ENCODE measurements at places on chromosomes 12 and 14. TPM values are rescaled to one million over a fixed set of nuclear protein-coding genes. Genes with fewer than 3 reads are reported as not detected.

DNA sequence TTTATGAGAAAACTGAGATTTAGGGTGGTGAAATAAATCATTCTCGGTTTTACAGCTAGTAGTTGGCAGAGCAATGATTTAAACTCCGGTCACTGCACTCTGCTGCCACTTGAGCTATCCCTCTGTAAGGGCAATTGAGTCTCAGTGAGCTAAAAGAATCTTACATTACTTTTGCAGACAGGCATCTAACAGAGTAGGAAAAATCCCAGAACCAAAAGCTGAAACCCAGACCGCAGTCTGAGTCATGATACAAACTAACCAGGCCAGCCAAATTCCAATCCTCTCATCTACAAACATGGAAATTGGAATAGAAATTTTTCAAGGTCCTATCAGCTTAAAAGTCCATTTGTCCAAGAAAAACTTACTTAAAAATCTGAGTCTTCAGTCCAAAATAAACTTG, 73.7 kb downstream of the ANKS1B start:
- no peak for DNase-seq

- no peak for DNase-seq
Measured at GRCh38 chr14:23348297-23348655, 4.4 kb downstream of the SLC22A17 start.

DNA sequence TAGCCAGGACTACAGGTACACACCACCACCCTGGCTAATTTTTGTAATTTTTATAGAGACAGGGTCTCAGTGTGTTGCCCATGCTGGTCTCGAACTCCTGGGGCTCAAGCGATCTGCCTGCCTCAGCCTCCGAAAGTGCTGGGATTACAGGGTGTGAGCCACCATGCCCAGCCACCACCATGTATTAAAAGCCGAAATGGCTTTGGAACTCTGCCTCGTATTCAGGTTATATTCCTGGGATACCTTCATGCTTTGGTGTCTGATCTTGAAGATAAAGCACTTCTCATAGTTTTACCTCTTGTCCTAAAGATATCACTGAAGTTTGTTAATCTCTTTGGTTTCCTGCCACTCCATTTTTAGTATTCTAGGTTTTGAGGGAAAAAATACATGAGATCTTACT, 47.2 kb downstream of the MYO1H start:
- no peak for DNase-seq

GRCh38 chr14:68714991-68715924, 77.6 kb downstream of the ZFP36L1 start:
- no peak for DNase-seq

- DNase-seq, result no peak
Measured at GRCh38 chr12:130474599-130475269, 137.0 kb downstream of the PIWIL1 start.

GRCh38 chr12:109863847-109864712, 16.3 kb downstream of the GLTP start:
- DNase-seq, result no peak

DNA sequence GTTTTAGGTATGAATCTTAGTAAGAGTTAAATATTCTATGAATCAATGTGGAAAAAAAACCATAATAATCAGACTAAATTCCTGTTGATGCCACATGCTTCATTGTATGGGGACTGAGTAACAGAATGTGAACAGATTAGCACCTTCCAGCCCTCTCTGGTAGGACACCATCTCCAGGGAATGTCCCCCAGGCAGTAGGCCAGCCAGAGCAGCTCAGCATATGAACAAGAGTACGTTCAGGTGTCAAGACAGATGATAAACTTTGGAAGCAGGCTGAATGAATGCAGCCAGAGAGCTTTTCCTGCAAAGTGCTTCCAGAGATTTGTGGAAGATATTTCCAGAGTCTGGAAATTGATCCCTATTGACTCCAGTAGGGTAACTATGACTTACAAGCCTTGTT, 204.4 kb downstream of the RPS29 start:
- DNase-seq, result no peak

GRCh38 chr14:105470350-105471296, 4.0 kb upstream of the CRIP2 start:
- DNase-seq, result no peak

DNA sequence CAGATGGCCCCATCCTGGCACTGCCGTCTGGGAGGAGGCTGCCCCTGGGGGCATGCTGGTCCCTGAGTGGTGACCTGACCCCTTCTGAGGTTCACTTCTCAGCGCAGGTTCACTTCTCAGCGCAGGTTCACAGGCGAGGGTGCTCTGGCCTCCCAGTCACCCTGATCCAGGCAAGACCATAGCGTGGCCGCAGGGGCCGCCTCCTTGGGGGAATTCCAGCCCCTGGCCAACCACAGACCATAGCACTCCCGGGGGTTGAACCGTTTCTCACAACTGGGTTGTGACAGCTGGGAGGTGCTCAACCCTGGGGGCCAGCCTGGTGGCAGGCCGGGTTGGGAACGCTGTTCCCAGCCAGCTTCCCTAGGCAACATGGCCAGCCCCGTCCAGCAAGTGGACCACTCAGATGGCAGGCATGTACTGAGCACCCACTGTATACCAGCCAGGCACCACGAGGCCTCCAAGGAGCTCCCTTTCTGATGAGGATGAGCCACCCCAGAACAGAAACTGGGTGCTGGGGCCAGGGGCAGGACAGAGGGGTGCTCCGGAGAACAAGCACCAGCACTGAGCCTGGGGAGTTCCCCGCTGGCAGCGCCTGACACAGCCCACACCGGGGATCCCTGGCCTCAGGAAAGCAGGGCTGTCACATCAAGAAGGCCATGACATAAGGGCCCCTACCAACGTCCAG, 28.3 kb upstream of the ZFP36L1 start:
- no peak for DNase-seq

GRCh38 chr14:68935761-68936214, 43.3 kb downstream of the ACTN1 start:
- DNase-seq, result no peak

SPIC gene
- total RNA-seq, result not detected

JAG2 gene
- total RNA-seq, result 280 TPM
